Activated T-cell treated with anti-CD3 and anti-CD28 coated beads, Interleukin-2, amount 50 U/mL, for 72 hours (primary cell): ENCODE measurements at places on chromosomes 2 and 18. TPM values are rescaled to one million over a fixed set of nuclear protein-coding genes. Genes with fewer than 3 reads are reported as not detected.

Gene L3MBTL4
- total RNA-seq, result 0.07 TPM

- H3K27me3 ChIP-seq, result no peaks in the 10 kb centered on the region
- no peak overlapping the region for H3K27ac ChIP-seq
- no peak overlapping the region for H3K4me3 ChIP-seq
- peaks cover 7% of the 10 kb centered on the region for H3K36me3 ChIP-seq
- no peak for DNase-seq
Measured at GRCh38 chr2:113981404-113982134, 91.7 kb downstream of the ACTR3 start.

GRCh38 chr18:50822756-50823155, 2.9 kb upstream of the MRO start:
- no peaks in the 10 kb centered on the region for H3K27me3 ChIP-seq
- no peaks in the 10 kb centered on the region for H3K36me3 ChIP-seq
- no peak overlapping the region for H3K27ac ChIP-seq

Gene SERPINB11
- total RNA-seq, result not detected

GRCh38 chr2:99771681-99772333, 282.0 kb upstream of the REV1 start:
- H3K4me3 ChIP-seq, result no peak overlapping the region
- H3K4me1 ChIP-seq, result no peaks in the 10 kb centered on the region
- DNase-seq, result no peak
- no peaks in the 10 kb centered on the region for H3K27me3 ChIP-seq
